Psoas muscle (tissue), 8 donors: ENCODE measurements at places on chromosomes 7 and 10.

- no peaks in the 10 kb centered on the region for H3K36me3 ChIP-seq
- no peak for DNase-seq
- peak overlapping the region; percentile 0 for H3K27ac ChIP-seq
Observed at GRCh38 chr10:72712136-72712535, 20.2 kb downstream of the MCU start.

DNA sequence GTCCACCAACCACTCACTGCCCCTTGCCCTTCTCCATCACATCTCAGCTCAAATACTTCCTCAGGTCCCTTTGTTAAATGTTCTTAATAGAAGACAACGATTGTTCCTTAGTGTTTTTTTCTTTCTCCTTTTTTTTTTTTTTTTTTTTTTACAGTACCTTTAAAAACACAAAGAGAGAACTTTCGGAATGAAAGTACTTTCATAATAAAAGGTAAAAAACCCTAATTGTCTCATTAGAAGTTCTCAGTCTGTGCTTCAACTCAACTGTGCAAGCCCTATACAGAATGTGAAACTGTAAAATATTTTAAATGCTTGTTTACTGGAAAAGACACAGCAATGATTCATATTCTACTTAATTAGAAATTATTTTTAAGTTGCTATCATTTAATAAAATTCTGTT, 29.4 kb downstream of the TSPAN12 start:
- no peaks in the 10 kb centered on the region for H3K36me3 ChIP-seq
- H3K4me3 ChIP-seq = no peak overlapping the region
- no peaks in the 10 kb centered on the region for H3K27me3 ChIP-seq
- no peak for DNase-seq
- H3K27ac ChIP-seq = no peak overlapping the region
- no peaks in the 10 kb centered on the region for H3K4me1 ChIP-seq

GRCh38 chr7:115274-115911, 77.0 kb upstream of the FAM20C start:
- H3K4me1 ChIP-seq = peaks cover 3% of the 10 kb centered on the region
- no peak overlapping the region for H3K27ac ChIP-seq
- no peaks in the 10 kb centered on the region for H3K27me3 ChIP-seq
- no peak for DNase-seq
- H3K36me3 ChIP-seq = no peaks in the 10 kb centered on the region

DNA sequence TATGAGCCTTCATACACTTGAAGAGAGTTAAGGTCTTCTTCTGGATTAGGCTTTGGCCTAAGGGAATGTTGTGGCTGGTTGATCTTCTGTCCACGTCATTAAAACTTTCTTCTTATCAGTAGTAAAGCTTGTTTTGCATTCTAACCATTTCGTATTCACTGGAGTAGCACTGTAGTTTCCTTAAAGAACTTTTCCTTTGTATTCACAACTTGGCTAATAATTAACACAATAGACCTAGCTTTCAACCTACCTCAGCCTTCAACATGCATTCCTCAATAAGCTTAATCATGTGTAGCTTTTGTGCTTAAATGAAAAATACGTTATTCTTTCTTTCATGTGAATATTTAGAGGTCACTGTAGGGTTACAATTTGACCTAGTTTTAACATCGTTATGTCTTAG, 42.8 kb downstream of the AKR1C8 start:
- no peak for DNase-seq
- H3K4me3 ChIP-seq = no peak overlapping the region
- no peaks in the 10 kb centered on the region for H3K4me1 ChIP-seq
- H3K27ac ChIP-seq = no peak overlapping the region
- H3K27me3 ChIP-seq = no peaks in the 10 kb centered on the region

DNA sequence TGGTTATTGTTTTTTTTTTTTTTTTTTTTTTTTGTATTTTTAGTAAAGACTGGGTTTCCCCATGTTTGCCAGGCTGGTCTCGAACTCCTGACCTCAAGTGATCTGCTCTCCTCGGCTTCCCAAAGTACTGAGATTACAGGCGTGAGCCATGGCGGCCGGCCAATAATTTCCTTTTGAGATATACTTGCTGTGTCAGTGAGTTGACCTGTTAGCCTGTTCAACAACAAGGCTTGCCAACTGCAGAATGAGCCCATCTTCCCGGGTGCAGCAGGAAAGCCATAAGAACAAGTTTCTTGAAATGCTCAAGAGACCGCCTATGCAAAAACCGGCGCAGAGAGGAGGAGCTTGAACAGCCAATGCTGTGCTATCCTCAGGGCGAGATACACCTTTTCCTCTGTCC, 112.5 kb downstream of the PRPF18 start:
- H3K4me3 ChIP-seq = no peak overlapping the region
- H3K36me3 ChIP-seq = peaks cover 10% of the 10 kb centered on the region
- DNase-seq = no peak

DNA sequence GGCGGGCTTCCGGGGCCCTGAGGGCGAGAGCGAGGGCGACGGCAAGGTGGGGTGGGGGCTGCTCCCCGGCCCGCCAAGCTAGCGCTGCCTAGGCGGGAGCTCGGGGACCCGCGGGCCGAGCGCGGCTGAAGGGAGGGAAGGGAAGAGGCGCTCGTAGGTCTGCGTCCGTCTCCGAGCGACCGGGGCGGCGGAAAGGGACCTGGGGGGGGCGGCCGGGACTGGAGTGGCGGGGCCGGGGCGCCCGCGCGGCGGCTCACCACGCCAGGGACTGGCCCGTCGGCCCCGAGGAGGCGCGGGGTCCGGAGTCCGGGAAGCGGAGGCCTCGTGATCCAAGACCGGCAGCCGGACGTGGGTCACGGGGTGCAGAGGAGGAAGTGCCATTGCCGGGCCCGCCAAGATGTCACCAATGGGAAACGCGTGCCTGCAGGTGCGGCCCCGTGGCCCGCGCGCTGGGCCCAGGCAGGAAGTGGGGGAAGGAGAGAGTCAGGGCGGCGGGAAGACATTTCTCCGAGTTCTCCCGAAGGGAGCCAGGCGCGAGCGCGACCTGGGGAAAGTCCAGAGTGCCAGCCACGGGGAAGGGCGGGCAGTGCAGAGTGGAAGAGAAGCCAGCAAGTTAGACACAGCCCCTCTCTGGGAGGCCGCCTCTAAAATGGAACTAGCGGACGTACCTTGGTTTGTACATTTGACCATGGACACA, 11.9 kb downstream of the HNRNPF start:
- H3K36me3 ChIP-seq = peaks cover 9% of the 10 kb centered on the region
- peak overlapping the region; percentile 75 for H3K4me3 ChIP-seq
- H3K4me1 ChIP-seq = peaks cover 54% of the 10 kb centered on the region

DNA sequence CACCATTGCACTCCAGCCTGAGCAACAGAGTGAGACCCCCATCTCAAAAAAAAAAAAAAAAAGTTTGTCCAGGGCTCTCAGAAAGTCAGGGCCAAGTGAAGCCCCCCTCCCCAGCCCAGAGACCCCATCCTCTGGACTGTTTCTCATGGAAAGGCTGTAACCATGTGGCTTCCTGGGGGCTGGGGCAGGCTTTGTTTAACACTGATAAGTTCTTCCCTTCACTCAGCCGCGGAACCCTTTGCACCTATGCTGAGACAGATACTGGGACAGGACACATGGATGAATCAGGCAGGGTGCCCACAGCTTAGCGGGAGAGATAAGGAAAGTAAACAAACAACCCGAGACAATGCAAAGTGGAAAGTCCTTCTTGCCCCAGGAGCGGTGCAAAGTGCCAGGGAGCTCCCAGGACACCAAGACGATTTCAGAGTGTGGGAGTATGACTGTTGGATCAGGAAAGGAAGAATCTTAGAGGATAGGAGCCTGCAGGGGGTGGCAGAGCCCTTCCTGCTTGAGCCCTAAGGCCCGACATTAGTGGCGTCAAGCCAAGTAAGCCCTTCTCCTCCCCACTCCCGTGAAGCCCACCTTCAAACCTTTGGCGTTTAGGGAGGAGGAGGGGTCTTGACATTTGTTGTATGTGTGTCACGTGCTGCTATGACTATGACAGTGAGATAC, 11.6 kb downstream of the MLXIPL start:
- no peak for DNase-seq
- peaks cover 12% of the 10 kb centered on the region for H3K36me3 ChIP-seq
- no peak overlapping the region for H3K4me3 ChIP-seq
- peaks cover 23% of the 10 kb centered on the region for H3K4me1 ChIP-seq
- H3K27me3 ChIP-seq = no peaks in the 10 kb centered on the region

GRCh38 chr10:119908166-119908565, 15.6 kb downstream of the SEC23IP start:
- H3K4me3 ChIP-seq = no peak overlapping the region
- H3K36me3 ChIP-seq = peaks cover 8% of the 10 kb centered on the region
- no peaks in the 10 kb centered on the region for H3K27me3 ChIP-seq
- no peak for DNase-seq
- H3K27ac ChIP-seq = no peak overlapping the region

DNA sequence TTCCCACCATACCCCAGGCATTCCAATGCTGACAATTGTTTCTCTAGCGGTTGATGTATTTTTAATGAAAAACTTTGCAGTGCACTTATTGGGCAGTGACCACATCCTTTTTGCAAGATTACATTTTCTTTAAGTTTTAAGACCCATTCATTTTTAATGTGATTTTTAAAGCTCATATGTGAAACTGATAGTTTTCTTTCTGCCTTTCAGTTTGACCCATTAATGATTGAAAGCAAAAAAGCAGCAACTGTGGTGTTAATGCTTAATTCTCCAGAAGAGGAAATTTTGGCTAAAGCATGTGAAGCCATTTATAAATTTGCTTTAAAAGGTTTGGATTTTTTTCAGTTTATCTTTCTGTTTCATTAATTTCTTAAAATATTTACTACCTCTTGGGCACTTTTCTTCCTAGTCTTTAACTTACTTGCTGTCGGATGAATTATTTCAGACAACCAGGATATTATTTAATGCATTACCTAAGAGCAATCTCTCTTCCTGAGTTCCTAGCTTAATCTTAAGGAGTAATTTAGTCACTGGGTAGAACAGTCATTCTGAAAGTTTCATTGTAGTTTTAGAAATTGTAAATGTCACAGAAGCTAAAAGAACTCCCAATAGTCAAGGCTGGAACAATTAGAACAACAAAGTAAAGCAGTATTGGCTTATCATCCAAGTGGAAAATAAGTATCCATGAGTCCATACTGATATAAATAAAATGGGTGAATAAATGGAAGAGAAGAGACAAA, 18.3 kb downstream of the ARMC3 start:
- no peak overlapping the region for H3K27ac ChIP-seq
- H3K4me3 ChIP-seq = no peak overlapping the region
- peaks cover 3% of the 10 kb centered on the region for H3K27me3 ChIP-seq
- H3K4me1 ChIP-seq = no peaks in the 10 kb centered on the region
- no peaks in the 10 kb centered on the region for H3K36me3 ChIP-seq

DNA sequence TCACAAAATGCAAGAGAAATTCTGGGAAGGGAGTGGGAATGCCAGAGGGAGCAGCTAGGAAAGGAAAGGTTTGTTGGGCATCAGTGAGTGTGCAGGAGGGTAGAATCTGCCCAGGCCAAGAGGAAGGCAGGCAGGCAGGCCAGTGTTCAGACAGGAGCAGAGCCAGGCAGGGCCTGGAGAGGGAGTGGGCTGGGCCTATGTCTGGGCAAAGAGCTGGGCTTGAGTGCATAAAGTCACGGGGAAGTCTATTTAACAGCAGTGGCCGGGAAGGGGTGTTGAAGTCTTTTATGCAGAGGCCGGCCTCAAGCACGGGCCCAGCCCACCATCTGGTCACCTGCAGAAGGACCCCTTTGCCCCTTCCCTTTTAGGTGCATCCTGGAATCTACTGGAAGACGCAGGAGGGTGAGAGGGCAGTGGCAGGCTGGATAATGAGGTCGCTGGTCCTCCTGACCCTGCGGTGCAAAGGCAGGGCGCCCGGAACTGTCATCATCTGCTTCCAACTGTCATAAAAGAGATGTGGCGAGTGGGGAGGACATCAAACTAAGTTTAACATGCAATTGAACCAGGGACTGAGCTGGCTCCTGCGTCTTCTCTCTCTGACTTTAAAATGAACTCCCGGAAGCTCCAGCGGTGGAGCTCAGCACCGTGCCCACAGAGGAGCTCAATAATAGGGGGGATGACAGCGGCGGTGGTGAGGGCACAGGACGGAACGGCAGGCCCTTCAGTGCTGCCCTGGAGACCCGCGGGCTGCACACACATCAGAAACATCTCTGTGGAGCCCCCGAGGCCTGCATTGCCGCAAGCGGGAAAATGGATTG, 29.5 kb downstream of the CARD11 start:
- H3K27me3 ChIP-seq = peaks cover 3% of the 10 kb centered on the region
- H3K36me3 ChIP-seq = no peaks in the 10 kb centered on the region
- no peak overlapping the region for H3K4me3 ChIP-seq
- DNase-seq = no peak
- H3K27ac ChIP-seq = no peak overlapping the region
- no peaks in the 10 kb centered on the region for H3K4me1 ChIP-seq

DNA sequence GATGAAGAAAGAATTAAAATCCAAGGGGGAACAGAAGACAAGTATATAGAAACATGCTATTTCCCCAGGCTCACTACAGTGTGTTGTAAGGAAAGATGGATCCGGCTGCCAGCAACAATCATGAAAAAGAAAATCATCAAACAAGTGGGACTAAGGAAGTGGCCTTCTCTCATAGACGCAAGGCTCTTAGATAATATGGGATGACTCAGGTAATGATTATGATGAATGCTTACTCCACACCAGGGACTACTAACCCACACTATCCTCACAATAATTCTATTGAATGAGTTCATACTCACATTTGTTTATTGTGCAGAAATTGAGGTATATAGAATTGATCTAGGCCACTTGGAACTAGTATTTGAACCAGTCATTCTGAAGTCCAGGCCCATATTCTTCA, 111.2 kb upstream of the BET1 start:
- no peak overlapping the region for H3K27ac ChIP-seq
- H3K27me3 ChIP-seq = no peaks in the 10 kb centered on the region
- H3K4me3 ChIP-seq = no peak overlapping the region

DNA sequence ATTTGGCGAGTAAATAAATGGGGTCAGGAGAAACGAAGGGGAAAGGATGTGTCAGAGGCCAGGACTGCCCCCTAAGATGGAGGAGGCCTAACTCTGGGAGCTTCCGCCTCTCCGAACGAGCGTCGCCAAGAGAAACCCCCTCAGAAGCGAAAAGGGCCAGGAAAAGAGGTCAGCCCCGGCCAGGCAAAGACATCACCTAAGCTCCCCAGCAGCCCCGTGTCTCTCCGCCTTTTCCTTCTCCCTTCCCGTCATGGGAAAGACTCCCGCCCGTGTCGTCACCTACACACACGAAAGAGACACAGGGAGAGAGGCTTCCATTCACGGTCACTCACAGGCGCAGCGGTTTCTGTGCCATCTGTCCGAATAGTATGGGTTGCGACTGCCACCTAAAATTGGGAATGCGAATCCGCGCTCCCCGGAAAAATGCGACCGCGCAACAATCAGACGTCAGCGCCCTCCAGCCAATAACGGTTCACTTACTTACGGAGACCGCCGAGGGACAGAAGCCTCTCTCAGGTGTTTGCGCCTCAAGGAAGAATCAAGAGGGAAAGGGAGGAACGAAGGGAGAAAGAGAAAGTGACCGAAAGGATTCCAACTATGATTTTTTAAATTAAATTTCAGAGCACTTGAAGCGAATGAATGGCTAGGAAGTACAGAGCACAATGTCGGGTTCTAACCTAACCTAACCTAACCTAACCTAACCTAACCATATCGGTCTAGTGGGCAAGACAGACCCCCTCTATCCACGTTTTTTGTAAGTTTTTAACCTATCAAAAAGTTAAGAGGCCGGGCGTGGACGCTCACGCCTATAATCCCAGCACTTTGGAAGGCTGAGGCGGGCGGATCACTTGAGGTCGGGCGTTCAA, at the start of gene CWF19L1:
TSS of gene CWF19L1 (minus strand) at position 400 of the 866 bp plus-strand sequence. CDS start at position 355, 45 bp downstream.
- peak; percentile 88 for DNase-seq
- no peaks in the 10 kb centered on the region for H3K27me3 ChIP-seq
- no peaks in the 10 kb centered on the region for H3K36me3 ChIP-seq
